ENCODE measurements at places on chromosomes 11 and 22. TPM values are rescaled to one million over a fixed set of nuclear protein-coding genes. Genes with fewer than 3 reads are reported as not detected.

OR4C5 gene
- polyA plus RNA-seq: not detected

MUC5AC gene
- polyA plus RNA-seq: not detected

SMTN gene
- 30.5 TPM for polyA plus RNA-seq

ZPR1 gene
- 57.1 TPM for polyA plus RNA-seq

CCDC116 gene
- 0.62 TPM for polyA plus RNA-seq

RBM14 gene
- polyA plus RNA-seq: 62.8 TPM

DGCR6 gene
- 8.5 TPM for polyA plus RNA-seq

SEPTIN5 gene
- 34.8 TPM for polyA plus RNA-seq

BIRC3 gene
- 1.8 TPM for polyA plus RNA-seq

USP2 gene
- polyA plus RNA-seq: 7.6 TPM

PPFIBP2 gene
- polyA plus RNA-seq: 73.3 TPM

OR5P2 gene
- not detected for polyA plus RNA-seq

DNA sequence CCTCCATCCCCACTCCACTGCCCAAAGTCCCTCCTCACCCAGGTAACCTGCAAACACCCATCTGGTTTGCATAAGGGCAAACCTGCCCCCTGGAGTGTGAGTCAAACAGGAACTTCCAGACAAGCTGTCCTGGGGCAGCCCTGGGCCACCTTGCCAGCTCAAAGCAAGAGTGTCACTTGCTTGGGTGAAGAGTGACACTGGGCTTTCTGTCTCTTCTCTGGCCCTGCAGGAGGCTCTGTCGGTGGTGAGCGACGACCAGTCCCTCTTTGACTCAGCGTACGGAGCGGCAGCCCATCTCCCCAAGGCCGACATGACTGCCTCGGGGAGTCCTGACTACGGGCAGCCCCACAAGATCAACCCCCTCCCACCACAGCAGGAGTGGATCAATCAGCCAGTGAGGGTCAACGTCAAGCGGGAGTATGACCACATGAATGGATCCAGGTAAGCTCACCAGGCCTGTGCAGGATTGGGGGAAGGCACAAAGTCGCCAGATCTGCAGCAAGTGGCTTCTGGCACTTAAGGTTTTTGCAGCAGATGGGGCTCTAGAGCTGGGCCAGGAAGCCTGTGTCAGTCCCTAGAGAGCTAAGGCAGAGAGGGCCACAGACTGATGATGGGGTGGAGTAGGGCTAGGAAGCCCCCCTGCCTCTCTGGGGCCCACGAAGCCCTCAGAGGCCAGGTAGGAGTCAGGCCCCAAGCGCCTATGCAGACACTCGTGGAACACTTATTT lies 64.2 kb downstream of the FLI1 start:
- no peak for DNase-seq

DNA sequence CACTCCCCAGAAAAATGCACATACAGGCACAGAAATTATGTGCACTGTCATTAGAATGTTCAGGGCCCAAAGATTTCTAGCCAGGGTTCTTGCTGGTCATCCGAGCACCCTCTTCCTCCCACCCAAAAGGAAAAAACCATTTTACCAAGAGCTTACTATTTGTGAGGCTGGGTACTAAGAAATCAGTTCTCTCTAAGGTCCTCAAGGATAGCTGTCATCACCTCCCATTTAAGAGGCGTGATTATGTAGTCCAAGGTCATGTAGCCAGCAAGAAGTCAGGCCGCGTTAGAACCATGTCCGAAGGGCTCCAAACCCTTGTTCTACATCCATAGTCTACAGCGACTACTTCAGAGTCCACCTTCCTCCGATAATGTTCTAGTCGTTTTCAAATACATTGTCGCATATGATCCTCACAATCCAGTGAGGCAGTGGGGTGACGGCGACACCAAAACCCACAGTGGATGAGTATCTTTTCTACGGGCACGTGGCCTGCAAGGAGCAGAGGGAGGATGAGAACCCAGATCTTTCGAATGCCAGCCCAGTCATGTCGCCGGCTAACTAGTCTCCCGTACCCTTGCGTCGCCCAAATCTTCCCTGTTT lies 634 bp downstream of the TIMM8B start:
- peak; percentile 9 for DNase-seq

GRCh38 chr11:63567044-63567840 lies 4.1 kb upstream of the PLAAT2 start:
- peak; percentile 41 for DNase-seq

GRCh38 chr11:79026803-79027445 lies 413.9 kb downstream of the TENM4 start:
- no peak for DNase-seq

DNA sequence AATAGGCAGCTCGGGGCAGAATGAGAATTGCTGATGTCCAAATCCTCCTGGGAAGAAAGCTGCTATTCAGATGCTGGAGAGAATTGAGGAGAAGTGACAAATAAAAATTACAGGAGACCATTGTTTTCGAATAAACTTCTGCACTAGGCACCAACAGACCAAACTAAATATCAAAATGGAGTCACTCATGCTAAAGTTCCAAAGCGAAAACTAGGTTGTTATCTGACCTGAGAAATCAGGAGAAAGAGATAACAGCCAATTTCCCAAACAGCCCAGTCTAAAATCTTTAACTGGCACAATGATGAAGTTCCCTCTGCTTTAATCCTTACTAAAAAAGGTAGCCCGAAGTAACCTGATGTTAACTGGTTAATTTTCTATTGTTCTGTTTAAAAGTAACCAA lies 112.8 kb upstream of the APOA1 start:
- DNase-seq: no peak

- no peak for DNase-seq
Measured at GRCh38 chr11:71184421-71185210, 67.8 kb downstream of the SHANK2 start.

GRCh38 chr22:38759005-38759404 lies 3.2 kb upstream of the SUN2 start:
- DNase-seq: no peak

DNA sequence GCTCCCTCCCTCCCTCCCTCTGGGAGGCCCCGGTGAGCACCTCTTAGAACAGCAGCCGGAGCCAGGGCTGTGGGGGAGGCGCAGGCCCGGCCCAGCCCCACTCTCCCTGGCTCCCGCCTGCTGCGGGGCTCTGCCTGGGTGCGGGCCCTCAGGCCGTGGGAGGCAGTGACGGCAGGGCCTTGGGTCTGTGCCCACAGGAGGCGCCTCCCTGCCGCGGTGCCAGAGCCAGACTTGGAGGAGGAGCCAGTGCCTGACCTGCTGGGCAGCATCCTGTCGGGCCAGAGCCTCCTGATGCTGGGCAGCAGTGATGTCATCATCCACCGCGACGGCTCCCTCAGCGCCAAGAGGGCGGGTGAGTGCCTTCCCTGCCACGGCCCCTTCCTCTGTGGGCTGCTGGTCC lies 9.5 kb downstream of the IRF7 start:
- DNase-seq: no peak

- DNase-seq: no peak
Measured at GRCh38 chr11:124923296-124923695, 4.2 kb downstream of the HEPN1 start.

- no peak for DNase-seq
Measured at GRCh38 chr11:48073031-48073861, 92.9 kb downstream of the PTPRJ start.

DNA sequence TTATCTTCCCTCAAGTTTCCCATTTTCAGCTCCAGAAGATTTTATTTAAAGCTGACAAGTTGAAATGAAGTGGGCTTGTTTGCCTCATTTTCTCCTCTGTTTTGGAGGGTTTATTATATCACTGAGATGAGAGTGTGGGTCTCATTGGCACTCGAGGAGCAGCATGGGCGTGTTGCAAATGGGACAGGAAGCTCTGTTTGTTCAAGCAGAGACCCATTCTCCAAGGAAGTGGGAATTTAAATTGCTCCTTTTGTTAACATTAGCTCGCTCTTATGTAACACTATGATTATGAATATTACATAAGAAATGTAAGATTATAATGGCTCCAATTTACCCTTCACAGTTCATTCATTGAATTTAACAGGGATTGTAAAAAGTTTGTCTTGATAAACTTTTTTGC lies 317.7 kb upstream of the CTSC start:
- no peak for DNase-seq

- DNase-seq: no peak
Measured at GRCh38 chr11:20452585-20452984, 65.1 kb downstream of the PRMT3 start.

- DNase-seq: no peak
Measured at GRCh38 chr22:19173047-19174035, 5.2 kb downstream of the SLC25A1 start.

GRCh38 chr11:130858215-130858614 lies 58.1 kb downstream of the SNX19 start:
- DNase-seq: no peak

- DNase-seq: no peak
Measured at GRCh38 chr11:70743941-70744351, 345.6 kb downstream of the CTTN start.

DNA sequence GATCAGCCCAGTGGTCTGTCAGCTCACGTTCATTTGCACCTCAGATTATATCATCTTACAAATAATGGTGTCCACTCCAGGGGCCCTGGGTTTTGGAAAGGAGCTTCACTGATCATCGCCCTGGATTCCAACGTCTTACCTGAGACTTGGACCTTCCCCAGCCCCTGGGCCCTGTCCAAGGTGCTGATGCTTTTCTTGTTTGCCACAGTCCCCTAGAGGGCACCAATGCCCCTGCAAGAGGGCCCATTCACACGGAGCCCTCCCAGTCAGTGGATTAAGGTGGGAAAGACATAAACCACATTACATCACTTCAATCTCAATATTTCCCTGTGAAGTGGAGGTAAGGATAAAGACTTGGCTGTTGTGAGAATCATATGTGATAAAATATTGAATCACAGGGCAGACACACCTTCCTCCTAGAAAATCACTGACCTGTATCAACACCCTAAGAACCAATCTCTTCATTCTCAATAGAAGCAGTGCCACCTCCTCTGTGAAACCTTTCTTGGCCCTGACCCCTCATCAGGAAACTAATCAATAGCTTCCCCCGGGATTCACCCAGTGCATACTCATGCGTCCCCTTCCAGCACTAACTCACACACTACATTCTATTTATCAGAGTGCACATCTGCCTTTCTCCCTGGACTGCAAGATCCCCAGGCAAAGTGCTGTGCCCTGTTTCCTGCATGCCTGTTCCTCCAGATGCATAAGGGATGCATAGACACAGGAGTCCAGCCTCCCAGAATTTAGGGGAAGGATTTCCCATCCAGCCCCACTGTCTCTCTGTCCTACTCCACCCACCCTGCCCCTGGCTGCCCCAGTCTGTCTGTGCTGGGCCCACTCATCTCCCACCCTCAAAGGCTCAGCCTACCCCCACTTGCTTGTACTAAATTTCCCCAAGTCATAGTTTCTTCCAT lies 167.0 kb downstream of the BUD13 start:
- DNase-seq: peak; percentile 74

- no peak for DNase-seq
Measured at GRCh38 chr11:16881074-16881709, 133.0 kb downstream of the PLEKHA7 start.

- no peak for DNase-seq
Measured at GRCh38 chr11:121012091-121012490, 11.8 kb upstream of the TBCEL start.

DNA sequence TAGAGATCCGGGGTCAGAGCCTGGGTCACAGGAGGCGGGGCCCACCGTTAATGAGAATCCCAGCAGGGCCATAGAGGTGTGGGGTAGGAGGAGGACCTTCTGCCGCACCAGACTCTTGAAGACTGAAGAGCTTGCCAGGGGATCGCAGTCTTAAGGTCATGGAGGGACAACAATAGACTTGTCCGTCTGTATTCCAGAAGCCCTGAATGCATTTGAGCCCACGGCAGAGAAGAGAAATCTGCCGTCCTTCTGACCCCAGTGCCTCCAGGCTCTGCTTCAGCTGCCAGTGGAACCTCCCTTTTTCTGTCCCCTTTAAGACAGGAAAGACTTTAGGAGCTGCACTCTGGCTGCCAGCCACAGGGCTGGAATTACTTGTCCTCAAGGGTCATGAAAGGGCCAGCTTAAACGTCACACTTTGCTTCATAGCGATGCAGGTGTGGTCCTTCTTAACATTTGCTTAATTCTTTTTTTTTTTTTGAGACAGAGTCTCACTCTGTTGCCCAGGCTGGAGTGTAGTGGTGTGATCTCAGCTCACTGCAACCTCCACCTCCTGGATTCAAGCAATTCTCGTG lies 15.5 kb upstream of the ST3GAL4 start:
- no peak for DNase-seq

DNA sequence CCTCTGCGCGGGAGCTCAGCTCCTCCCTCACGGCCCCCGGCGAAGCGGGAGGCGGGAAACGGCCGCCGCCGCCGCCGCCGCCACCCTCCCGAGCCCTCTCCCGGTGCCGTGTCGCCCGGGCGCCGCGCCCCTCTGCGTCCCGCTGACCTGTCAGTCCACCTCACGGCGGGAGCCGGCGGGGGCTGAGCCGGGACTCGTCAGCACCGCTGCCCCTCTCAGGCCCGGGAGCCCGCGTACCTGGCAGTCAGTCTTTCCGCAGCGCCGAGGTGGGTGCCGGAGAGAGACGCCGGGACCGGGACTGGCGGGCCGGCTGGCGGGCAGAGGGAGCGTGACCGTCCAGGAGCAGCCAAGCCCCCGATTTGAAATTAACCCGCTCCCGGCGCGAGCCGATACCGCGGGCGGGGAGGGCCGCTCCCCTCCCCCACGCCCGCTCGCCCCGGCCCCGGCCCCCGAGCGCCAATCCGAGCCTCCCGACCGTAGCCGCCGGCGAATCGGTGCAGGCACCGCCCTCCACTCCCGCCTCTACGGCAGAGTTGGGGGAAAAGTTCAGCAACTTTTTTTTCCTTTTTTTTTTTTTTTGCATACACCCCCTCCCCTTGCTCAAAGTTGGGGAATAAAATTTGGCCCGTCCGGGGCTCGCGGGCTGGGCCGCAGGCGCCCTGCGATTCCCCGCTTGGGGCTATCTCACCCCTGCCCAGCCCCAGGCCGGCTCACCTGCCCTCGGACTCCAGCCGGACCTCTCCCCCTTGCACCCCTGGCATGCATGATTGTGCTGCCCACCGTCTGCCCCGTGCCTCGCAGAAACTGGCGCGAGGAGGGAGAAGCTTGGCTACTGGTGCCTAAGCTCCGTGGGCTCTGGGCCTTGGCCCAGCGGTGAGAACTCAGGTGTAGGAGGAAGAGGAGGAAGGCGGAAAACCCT lies 774 bp upstream of the E2F8 start:
- DNase-seq: no peak

DNA sequence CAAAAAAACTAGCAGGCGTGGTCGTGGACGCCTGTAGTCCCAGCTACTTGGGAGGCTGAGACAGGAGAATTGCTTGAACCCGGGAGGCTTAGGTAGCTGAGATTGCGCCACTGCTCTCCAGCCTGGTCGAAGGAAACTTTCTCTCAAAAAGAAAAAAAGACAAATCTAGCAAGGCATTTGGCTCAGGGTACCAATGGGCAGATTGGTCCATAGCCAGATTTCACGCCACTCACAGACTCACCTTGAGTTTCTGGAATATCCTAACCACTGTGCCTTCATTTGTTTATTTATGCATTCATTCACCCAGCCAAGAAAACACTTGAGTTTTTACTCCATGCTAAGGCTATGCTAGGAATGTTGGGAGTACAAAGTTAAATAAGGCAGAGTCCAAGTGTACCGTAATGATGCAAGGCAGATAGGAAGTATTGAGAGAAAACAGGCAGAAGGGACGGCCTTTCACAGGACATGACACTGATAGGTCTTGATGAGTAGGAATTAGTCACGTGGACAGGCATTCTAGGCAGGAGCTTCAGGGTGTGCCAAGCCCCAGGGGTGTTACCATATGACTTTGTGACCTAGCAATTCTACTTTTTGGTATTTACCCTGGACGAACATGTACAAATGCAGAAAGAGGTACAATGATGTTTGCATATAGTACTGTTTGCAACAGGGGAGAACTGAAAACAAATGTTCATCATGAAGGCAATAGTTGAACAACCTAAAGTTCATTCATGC lies 3.0 kb upstream of the PACSIN3 start:
- no peak for DNase-seq

- no peak for DNase-seq
Measured at GRCh38 chr11:77197626-77198320, 69.7 kb downstream of the MYO7A start.

- no peak for DNase-seq
Measured at GRCh38 chr11:92384358-92384757, 159.7 kb downstream of the FAT3 start.
